ENCODE measurements at places on chromosomes 12 and 14.

GRCh38 chr12:23025372-23026016, 400.5 kb downstream of the ETNK1 start:
- no peak for DNase-seq

DNA sequence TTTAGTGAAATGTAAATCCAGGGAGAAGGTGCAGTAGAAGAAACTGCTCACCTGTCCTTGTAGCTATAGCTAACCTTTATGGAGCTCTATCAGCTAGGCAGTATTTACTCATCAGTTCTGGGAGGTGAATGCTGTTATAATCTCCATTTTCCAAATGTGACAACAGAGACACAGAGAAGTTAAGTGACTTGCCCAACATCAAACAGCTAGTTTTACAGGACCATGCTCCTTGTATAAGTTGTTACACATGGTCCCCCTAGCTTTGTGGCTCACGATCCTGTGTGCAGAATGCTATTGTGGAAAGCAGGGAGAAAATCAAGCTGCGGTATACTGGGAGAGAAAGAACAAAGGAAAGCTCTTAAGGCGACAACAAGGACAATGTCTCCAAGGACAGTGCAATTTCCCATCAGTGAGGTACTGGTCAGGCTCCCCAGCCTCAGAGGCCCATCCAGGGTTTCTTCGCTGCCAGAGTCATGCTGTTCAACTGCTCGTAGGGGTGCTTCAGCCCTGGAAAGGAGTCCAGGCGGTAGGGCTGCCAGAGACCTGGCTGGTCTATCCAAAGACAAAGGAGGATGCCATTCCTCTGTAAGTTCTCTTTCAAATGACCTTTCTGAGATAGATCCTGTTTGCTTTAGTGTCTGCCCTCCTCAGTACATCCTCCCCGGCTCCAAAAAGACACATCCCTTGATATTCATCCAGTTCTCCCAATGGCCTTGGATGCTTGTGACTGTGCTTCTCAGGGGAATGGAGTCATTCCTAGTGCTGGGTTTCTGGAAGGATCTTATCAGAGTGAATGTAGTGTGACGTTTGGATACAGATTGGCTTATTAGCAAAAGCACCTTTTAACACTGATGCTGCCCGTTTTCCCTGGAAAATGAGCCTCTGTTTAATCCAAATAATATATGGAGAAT, 95.5 kb downstream of the ARF6 start:
- no peak for DNase-seq

DNA sequence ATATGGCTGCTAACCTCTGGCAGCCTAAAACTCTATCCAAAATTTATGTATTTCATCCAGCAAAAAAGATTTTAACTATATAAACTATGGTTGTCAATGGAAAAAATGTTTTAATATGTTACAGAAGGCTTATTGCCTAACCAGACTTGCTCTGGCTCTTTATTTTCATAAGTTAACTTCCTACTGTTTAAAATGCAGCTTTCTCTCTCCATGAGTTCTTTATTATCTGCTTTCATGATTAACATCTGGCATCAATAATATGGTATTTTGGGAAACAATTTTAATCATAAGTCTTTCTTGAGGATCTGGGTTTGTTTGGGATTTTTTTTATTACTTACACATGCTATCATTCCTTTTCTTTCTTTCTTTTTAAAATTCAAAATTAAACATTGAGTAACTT, 20.5 kb downstream of the KERA start:
- DNase-seq, result no peak

GRCh38 chr14:100085462-100085861, 20.2 kb downstream of the EVL start:
- DNase-seq, result no peak

DNA sequence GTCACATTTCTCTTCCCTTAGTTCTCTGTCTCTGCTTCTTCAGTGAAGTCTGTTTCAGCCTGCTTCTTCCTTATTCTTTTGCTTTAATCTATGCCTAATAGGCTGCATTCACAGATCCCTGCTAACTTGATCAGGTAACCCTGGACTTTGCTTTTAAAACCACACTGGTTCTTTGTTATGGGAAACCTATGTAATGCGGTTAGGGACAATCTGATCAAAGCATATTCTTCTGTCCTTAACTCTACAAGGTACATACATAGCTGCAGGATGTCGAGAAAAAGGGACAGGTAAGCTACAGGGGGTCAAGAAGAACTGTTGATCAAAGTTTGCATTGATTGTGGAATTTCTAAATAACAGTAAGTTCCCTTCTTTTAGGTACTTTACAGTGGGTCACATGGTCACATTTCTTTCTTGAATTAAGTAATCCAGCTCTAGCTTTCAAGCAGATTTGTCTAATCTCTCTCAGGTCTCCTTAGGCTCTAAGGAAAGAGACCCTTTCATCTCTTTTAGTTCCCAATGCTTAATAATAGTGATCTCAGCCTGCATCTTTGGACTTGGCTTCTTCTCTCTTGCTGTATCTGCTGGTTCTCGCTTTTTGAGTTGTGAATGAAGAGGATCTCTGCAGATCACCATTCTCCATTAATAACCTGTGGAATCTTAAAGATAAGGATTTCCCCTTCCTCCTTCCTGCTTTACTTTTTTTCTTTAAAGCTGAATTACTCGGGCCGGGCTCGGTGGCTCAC, 3.8 kb downstream of the COPZ1 start:
- DNase-seq, result no peak
